RPMI7951 (cell line): ENCODE measurements at places on chromosomes 13 and 19. TPM values are rescaled to one million over a fixed set of nuclear protein-coding genes. Genes with fewer than 3 reads are reported as not detected.
A peak's percentile ranks its signal among the peaks of the same experiment; 100 is the strongest.

GRCh38 chr13:31264151-31264550, 64.4 kb downstream of the B3GLCT start:
- no peak for DNase-seq

- peak; percentile 26 for DNase-seq
These were observed 20.0 kb upstream of the ZSCAN18 start for GRCh38 chr19:58117841-58118575.

DNA sequence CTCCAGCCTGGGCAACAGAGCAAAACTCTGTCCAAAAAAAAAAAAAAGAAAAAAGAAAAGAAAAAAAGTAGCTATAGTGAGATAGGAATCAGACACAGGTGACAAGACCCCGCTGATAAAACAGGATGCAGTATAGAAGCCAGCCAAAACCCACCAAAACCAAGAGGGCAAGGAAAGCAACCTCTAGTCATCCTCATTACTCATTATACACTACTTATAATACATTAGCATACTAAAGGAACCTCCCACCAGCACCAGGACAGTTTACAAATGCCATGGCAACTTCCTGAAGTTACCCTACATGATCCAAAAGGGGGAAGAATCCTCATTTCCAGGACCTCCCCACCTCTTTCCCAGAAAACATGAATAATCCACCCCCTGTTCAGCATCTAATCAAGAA, 35.6 kb upstream of the UBL3 start:
- no peak for DNase-seq

The ZNF541 gene
- total RNA-seq: not detected in 2 replicates

DNA sequence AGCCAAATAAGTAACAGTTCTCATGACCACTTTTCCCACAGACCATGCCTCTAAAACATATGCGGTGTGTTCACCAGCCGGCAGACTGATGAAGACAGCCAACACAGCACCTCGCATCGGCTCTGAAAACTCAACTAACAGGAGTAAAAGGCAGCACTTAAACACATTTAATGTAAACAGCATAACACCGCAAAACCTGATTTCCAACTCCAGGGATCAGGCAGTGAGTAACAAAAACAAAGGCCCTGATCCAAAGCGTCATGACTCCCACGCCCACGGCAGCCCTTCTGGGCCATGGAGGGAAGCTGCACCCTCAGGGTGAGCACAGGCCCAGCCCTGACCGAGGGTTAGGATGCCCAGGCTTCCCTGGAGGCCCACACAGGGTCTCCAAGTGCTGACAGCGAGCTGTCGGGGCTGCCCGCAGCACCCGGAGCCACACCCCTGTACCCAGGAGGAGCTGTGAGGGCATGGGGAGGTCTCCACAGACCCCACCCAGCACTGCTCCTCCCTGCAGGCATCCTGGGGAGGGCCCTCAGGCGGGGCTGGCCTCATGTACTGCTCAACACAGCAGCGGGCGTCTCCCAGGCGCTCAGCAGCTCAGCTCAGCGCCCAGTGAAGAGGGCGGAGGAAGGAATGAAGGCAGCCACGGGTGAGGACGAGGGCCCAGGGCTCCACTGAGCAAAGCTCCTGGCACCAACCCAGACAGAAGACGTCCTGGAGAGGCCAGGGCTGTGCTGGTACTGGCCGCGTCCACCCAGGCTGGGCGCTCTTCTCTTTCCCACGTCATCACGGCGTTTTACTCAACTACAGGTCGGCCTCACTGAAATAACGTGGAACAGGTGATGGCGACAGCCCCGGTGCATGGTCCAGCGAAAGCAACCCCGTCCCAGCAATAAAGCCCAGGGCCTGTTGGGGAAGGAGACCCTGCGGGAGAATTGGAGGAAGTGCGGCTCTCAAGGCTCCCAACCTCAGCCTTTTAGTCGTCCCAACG, 53.7 kb downstream of the RASA3 start:
- no peak for DNase-seq

DNA sequence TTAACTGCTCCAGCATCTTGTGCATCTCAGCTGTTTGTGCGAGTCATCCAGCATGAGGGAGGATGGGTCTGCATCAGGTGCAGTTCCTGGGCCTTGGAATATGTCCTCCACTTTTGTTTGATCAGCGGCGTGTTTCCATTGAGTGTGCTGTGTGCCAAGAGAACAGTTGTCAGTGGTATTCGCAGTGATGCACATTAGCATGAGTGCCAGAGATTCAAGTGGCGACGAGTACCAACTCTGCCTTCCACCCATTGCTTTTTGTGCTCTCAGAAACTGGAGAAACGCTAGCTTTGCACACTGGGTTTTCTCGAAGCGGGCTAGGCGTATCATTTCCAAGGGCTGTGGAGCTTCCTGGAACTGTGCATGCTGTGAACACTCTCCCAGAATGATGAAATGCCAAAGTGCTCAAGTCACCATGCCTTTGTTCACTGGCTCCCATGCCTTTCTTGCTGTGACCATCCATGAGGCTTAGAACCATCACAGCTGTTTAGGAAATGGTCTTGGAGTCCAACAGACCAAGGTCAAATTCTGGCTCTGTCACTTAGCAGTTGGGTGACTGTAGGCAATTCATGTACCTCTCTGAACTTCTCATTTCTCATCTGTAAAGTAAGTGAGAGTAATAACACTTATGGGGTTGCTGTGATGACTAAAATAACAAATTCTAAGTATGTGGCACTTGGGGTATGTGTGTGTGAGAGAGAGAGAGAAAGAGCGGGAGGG, 18.4 kb downstream of the LRCH1 start:
- no peak for DNase-seq

GRCh38 chr13:41696163-41697003, 239.0 kb downstream of the RGCC start:
- DNase-seq: peak; percentile 86

DNA sequence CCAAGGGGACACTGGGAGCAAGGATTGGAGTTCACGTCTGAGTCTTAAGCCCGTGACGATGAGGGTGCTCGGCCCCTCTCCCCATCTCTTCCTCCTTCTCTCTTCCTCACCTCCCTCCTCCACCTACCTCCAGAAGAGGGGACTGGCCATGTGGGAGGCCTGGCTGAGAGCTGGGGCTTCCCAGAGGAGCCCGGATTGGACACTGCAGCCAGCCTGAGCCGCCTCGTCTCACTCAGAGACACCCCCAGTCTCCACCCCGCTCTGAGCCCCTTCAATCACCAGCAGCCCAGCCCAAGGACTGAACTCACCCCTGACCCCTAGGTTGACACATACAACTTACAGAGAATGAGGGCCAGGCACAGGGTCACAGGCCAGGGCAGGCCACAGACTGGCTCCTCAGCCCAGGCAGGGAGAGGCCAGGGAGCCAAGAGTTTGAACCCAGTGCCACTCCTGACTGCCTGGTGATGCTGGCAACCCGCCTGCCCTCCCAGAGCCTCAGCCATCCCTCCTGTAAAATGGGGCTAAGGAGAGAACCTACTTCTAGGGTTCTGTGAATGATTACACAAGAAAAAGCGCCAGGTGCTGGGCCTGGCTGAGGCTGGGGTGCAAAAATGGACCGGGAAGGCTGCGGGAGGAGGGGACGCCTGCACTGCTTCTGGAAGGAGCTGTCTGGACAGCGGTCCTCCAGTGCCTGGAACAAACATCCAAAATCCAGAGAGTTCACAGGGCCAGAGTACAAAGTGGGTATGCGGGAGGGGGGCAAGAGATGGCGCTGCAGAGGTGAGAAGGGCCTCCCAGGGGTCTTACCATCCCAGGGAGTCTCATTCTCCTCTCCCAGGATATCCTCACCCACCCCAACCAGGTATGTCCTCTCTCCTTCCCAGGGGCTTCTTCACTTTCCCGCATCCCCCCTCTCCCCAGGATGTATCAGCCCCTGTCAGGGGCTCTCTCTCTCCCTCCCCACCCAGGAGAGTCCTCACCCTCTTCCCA, 1.1 kb downstream of the CD79A start:
- no peak for DNase-seq

GRCh38 chr19:29983568-29983967, 41.5 kb downstream of the URI1 start:
- no peak for DNase-seq
